ENCODE measurements at places on chromosomes 7 and 10.

DNA sequence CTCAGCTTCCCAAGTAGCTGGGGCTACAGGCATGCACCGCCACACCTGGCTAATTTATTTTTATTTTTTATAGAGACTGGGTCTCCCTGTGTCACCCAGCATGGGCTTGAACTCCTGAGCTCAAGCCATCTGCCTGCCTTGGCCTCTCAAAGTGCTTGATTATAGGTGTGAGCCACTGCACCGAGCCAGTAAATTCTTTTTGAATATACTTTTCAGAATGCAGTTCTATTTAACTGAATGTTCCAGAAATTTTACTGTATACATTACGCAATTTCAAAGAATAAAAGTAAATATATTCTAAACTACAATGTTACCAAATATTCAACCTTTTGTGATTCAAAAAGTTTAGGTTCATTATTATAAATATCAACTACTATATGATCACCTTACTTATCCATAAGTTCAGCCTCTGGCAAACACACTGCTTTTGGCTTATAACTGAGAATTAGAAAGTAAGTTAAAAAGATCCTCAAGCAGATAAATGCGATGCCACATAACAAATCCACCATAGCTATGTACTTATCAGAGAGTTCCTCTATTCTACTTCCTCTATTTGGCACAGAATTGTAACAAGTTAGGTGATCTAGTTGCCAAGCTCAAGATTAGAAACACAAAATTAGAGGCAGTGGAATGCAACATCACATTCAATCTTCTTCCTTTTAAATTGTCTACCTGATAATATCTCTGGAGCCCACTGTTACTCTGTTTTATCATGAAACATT lies 118.2 kb downstream of the ANK3 start:
- DNase-seq: no peak

DNA sequence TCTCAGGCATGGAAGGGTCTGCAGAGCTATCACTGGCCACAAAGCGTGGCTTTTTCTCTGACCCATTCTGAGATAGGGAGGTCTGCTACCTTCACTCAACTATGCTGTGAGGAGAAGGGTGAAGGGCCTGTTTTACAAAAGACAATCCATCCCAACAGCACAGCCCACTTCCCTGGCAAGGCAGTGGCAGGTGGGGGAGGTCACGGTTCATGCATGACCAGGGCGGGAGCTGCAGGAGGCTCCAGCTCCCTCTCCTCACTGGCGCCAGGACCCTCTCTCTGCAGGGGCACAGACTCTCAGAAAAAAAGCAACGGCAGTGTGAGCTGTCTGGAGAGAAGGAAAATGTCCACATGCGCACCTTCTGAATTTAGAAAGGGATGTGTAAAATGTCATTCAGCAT lies 28.5 kb downstream of the GRB10 start:
- DNase-seq: no peak

- DNase-seq: peak; percentile 68
Observed at GRCh38 chr7:149773446-149774236, at the start of gene ZNF467. ZNF467 (minus strand) TSS chr7:149773588; CDS start chr7:149771032, 2,556 bp downstream.

DNA sequence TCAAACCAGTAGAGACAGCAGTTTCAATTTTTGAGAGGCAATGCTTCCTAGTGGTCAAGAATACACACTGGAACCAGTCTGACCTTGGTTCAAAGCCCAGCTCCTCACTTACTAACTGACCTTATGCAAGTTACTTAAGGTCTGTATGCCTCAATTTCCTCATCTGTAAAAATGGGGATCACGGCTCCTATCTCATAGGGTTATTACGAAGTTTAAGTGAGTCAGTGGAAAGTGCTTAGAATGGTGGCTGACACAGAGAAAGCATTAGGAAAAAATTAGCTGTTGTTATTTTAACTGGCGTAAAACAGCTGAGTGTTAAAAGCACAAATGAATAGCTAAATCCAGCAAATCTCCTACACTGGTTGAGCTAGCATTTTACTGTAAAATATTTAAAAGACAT lies 162.4 kb upstream of the LAMB4 start:
- DNase-seq: no peak

DNA sequence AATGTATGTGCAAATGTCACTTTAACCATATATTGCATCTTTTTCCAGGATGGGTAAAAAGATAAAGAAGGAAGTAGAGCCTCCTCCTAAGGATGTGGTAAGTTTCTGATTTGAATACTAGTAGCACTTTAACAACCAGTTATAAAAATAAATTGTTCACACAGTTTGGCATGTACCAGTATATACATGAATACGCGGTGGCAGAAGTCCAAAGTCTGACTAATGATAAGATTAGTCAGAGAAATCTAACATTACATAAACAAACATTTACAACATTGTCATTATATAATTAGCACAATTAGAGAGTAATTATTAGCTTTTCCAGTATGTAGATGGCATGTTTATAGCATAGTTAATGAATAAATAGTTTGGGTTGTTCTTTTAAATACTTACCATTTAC lies 4.1 kb downstream of the ARMC3 start:
- no peak for DNase-seq

GRCh38 chr7:139106959-139107358 lies 2.6 kb downstream of the ZC3HAV1 start:
- peak; percentile 72 for DNase-seq

DNA sequence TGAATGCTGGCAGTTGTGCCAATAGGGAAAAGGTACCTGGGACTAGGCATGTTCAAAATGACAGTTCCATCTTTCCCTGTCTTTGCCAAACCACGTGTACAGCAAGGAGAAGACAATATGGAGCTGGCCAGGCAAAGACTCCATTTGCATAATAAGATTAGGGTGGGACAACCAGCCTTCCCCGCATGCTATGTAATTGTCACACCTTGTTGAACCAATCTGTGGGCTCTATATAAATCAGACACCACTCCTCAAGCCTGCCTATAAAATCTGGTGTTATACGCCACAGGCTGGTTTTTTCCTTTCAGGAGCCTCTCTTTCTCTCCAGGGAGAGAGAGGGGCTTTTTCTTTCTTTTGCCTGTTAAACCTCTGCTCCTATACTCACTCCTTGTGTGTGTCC lies 11.0 kb upstream of the NUB1 start:
- DNase-seq: no peak

- no peak for DNase-seq
Observed at GRCh38 chr10:117726596-117727295, 184.2 kb downstream of the EMX2 start.

GRCh38 chr7:39892361-39892760 lies 57.7 kb upstream of the CDK13 start:
- no peak for DNase-seq

DNA sequence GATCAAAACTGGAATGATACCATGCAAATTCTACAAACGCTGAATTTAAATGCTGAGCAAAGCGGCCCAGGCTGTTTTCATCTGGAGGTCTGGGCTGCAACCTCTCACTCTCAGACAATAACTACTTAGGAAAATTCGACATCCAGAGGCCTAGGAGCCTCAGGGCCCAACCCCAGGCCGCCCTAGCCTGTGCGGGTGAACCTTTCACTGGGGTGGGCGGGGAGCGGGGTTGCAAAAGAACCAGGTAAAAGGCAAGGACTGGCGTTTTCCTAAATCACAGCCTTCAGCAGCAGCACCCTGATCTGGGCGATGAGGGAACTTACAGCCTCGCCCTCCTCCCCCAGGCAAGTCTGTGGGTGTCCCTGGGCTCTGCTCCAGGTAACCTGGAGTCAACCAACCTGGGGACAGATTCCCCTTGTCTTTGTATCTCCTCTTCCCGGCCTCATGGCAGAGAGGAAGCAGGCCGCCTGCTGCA lies 33.4 kb downstream of the CALML5 start:
- DNase-seq: no peak

DNA sequence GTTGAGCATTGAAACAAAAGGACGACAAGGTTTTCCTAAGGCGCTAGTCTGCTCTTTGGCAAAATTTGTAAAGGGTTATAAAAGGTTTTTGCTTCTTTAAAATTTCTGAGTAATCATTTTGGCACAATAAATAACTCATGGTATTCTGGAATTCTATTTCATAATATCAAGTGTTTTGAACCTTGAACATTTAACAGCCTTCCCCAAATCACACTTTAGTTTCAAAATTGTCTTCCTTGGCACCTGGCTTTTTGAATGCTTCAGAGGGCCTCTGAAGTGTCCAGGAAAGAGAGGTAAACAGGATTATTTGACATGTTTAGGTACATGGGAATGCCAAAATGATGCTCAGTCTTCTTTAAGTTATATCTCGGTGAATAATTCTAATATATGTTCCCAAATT lies 220.8 kb downstream of the PHF14 start:
- DNase-seq: no peak

- no peak for DNase-seq
Observed at GRCh38 chr10:103720328-103720963, 134.9 kb downstream of the SH3PXD2A start.

DNA sequence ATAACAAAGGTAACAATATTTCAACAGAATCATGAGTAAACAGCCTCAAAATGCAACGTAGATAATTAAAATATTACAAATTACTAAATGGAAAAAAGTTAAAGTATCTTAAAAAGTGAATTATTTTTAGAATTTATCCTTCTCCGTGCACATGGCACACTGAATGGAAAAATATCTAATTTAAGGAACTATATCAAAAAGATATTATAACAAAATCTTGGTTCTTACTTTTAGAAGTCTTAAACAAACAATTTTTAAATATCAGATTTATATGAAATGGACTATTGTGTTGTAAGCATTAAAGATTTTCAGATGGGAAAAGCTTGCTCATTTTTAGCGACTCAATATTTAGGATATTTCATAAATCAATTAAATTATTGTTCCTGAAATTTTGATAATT lies 72.0 kb downstream of the AGMO start:
- DNase-seq: no peak

DNA sequence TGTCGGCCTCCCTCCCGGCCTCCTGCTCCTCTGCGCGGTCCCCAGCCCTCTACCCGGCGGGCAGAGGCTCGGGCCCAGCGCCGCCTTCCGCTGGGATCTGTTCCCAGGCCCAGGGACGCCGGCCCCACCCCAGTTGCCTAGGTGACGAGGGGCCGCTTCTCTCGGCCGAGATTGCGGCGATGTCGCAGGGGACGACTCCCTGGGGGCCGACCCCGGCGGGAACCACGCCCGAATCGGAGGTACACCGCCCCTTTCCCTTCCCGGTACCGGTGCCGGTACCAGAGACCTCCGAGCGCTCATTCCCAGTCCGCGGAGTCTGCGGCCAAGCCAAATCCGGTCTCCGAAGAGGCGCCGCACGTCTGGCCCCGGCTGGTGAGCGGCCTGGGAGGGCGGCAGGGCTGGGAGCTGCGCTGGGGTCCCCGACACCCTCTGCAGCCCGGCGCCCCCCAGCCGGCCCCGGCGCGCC lies at the start of gene CABCOCO1:
TSS of gene CABCOCO1 (plus strand) at position 136 of the 466 bp plus-strand sequence. CDS start at position 180, 44 bp downstream.
- no peak for DNase-seq

- DNase-seq: peak; percentile 78
Observed at GRCh38 chr7:142438235-142438922, 180.5 kb upstream of the PRSS58 start.

DNA sequence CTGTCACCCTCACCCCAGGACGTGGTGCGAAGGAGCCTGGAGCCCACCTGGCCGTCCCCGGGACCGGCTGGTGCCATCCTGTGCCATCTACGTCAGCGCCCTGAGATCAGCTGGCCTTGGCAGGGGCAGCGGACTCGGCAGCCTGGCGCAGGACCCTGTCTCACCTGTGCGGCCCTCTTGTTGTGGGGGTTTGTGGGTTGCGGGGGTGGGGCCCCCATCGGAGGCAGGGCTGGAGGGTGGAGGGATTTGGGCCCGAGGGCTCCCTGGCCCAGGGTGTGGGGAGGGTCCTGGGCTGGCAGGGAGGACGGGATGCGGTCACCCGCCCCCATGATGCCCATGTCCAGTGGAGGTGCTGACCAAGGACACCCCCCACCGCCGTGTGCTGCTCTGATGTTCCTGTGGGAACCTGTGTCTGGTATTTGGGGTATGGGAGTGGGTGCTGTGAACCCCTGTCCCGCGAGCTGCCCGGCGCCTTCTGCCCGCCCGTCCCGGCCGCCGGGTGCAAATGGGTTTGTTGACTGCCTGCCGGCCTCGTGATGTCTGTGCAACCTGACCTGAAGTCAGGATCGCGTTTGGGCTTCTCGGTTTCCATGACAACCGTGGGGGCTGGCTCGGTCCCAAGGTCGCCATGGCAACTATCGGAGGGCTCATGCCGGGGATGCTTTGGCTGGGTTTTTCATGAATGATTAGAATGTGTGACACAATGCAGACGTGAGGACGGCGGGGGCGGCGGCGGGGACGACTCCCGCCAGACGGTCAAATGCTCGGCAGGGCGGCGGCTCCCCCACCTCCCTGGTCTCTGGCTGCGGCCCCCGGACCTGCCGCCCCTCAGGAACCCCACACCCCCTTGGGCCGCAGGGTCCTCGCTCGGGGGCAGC lies 7.3 kb downstream of the MAFK start:
- DNase-seq: no peak

DNA sequence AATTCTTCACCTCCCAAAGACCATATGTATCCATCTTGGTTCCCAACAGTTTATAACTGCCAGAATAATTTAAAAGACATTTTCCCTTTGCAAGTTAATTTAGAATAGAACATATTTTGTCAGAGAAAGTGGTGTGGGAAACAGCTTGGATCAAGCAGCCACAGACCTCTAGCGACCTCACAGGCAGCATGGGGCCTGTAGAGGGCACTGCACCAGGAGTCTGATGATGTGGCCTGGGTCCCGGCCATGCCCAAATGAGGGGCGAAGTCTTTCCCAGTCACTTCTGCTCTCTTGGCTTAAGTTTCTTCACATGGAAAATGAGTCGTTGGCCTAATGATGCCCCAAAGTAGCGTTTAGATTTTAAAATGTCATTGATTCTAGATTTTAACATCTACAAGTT lies 243.2 kb downstream of the SDK1 start:
- peak; percentile 34 for DNase-seq

DNA sequence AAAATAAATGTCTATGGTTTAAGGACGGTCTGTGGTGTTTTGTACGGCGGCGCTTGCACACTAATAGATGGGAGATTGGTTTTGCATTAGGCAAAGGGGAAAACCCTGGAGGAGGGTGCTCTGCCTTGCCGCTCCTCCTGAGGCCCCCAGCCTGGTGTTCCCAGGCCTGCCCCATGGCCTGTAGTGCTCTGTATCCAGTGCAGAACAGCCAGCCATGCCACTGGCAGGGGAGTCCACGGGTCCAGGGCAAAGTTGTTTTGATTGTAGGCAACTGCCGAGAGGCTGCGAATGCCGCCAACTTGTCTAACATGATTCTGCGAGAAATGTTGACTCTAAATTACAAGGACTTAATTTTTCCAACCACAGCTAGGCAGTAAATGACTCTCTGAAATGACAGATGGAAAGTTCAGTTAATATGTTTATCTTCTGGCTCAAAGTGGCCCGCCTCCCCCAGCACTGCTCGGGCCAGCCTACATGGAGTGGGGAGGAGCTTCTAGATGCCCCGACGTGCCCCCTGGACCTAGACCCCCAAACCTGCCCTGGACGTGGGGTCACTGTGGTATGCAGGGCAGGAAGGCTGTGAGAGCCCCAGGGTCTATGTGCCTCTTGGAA lies 104.6 kb upstream of the GDF10 start:
- peak; percentile 51 for DNase-seq

GRCh38 chr10:62183442-62183841 lies 85.2 kb downstream of the RTKN2 start:
- DNase-seq: peak; percentile 90

GRCh38 chr7:11716185-11716584 lies 115.8 kb downstream of the THSD7A start:
- DNase-seq: no peak

GRCh38 chr10:51063659-51064535 lies 10.4 kb upstream of the PRKG1 start:
- no peak for DNase-seq

GRCh38 chr10:26839966-26840627 lies 20.7 kb downstream of the ABI1 start:
- DNase-seq: no peak
